Left colon (tissue), 2 donors: ENCODE measurements at places on chromosomes 1 and 21. TPM values are rescaled to one million over a fixed set of nuclear protein-coding genes. Genes with fewer than 3 reads are reported as not detected.

Gene LRRIQ3
- total RNA-seq, result 0.34 TPM

DNA sequence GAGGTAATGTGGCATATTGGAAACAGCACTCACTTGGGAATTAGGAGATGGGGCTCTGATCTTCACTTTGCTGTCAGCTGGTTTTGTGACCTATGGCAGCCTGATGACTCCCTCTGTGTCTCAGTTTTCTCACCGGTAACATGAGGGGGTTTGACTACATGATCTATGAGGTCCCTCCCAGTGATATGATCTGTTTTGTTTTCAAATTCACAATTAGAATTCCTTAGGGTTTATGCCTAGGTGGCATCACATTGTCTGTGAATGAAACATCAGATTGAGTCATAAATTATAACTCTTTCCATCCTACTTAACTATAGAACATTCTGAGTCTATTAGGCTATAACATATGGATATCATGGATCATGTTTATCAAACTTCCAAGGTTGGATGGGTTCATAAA is 386.6 kb downstream of the PTBP2 start:
- no peak for DNase-seq

GRCh38 chr1:6834366-6834765 is 49.1 kb downstream of the CAMTA1 start:
- DNase-seq, result no peak

Gene PLA2G4A
- 3.6 TPM for total RNA-seq

Gene RHOU
- total RNA-seq, result 52.0 TPM

GRCh38 chr1:110211496-110212168 is 1.5 kb downstream of the KCNC4 start:
- DNase-seq, result no peak

DNA sequence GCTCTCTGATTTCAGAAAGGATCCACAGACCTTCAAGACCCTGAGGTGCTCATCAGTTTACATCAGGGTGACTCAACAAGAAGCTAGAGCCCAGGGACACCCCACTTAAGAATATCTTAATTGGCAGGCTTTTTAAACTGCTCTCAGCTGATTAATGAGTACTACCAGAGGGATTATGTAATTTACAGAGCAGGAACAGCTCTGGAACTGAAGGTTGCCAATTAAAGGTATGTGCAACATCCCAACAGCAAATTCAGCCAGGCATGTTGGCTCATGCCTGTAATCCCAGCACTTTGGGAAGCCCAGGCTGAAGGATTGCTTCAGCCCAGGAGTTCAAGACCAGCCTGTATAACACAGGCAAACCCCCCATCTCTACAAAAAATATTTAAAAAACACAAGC is 295.7 kb downstream of the SETD4 start:
- DNase-seq, result no peak

DNA sequence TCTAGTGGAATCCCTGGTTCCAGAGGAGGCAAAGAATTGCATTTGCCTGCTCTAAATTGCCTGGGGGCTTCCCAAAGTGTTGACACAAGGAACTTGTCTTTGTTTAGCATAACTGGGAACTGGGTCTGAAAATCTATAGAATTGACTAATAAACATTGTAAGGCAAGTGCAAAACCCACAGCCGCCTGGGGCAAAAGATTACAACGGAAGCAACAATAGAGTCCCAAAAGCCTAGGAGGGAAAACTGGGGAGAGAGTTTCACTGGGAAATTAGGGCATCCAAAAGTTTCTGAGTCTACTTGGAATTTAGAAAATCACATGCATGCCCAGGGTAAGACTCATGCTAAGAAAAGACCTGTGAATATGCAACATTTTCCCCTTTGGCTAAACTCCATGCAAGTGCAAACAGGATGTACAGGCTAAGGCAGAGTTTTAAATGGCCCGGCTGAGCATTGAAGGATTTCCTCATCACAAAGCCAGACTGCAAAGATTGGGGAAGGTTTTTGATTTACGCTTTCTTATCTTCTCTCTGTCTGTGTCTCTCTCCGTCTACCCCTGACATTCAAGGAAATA is 725.3 kb upstream of the NCAM2 start:
- DNase-seq, result no peak

Gene MCOLN2
- 87.3 TPM for total RNA-seq

- DNase-seq, result no peak
These were observed 11.8 kb downstream of the MRPS6 start for GRCh38 chr21:34085129-34085528.

DNA sequence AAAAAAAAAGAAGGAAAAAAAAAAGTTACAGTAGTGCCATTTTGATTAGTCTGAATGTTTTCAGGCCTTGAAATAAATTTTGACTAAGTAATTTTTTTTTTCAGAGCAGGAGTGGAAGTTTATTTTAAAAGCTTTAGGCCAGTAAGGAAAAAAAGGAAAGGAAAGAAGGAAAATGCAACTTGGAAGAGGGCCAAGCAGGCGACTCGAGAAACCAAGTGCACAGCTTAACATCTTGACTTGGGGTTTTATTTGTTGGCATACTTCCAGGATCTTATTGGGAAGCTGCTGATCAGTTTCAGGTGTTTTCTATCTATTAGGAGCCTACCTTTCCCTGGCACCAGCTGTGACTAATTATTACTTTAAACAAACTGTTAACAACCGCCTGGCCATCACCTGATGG is 41.7 kb downstream of the ATF3 start:
- DNase-seq, result no peak

Gene LCE1A
- total RNA-seq, result not detected

DNA sequence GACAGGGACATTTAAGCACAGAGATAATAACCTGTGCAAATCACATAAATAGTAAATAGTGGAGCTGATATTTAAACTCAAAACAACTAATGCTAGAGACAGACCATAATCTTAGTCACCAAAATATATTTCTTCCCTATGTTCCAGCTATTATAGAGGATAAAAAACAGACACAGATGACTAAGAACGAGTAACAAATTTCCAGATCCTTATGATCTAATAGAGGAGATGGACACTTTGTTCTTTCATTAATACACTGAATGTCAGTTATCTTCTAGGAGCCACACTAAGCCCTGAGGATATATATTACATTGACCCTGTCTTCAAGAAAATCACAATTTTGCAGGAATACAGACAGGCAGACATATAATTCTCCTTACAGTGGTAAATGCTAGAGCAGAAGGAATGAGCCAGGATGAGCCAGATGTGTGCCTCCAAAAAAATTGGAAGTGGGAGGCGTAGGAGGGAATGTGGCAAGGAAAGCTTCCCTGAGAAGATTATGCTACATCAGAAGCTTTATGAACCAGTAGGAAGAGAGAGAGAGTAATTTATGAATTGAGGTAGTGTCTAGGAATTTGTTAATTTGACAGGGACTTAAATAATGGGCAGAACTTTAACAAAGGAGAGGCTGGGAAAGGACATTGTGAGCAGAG is 395.4 kb upstream of the BEND5 start:
- no peak for DNase-seq

Gene RSPO1
- total RNA-seq, result 0.52 TPM

Gene C4BPB
- total RNA-seq, result 20.8 TPM

DNA sequence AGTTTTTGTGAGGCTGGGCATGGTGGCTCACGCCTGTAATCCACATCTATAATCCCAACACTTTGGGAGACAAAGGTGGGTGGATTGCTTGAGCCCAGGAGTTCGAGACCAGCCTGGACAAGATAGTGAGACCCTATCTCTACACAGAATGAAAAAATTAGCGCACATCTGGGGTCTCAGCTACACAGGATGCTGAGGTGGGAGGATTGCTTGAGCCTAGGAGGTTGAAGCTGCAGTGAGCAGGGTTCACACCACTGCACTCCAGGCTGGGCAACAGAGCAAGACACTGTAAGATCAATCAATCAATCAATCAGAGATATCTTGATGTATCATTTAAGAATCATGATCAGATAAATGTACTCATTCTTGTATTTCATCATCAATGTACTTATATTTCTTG is 7.1 kb downstream of the ZYG11B start:
- no peak for DNase-seq

Gene CLDN8
- total RNA-seq, result 65.7 TPM

DNA sequence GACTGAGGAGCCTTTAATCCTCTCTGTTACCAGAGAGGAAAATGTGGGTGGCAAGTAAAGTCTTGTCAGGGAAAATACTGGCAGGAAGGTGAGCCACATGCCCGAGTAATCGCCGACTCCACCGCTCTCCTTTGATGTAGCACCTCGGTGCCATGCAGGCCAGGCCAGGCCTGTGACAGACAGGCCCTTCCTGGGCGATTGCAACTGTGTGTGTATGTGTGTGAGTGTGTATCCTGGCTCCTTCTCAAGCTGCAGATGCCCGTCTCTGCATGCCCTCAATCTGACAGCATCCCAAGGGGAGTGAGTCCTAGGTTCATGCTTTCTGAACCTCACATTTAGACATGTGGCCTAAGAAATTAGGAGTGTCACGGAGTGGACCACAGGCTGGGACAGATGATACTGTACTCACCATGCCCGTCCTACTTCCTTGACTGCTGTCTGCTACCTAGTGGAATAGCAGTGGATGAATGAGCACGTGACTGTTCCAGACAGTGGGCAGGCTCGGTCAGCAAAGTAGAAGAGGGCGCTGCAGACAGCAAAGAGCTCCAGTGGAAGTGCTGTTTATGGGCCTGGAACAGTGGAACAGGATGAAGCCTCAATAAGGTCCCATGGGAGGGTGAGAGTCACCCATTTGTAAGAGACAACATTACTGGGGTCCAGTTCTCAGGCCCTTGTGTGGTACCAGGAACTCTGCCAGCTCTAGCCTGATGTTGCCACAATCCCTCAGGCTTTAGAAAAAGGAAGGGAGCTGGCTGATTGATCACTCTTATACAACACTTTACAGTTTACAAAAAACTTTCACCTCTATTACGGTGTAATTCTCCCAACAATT is 25.3 kb downstream of the SERTAD4 start:
- no peak for DNase-seq

GRCh38 chr1:203282720-203283542 is 22.4 kb upstream of the BTG2 start:
- DNase-seq, result no peak

DNA sequence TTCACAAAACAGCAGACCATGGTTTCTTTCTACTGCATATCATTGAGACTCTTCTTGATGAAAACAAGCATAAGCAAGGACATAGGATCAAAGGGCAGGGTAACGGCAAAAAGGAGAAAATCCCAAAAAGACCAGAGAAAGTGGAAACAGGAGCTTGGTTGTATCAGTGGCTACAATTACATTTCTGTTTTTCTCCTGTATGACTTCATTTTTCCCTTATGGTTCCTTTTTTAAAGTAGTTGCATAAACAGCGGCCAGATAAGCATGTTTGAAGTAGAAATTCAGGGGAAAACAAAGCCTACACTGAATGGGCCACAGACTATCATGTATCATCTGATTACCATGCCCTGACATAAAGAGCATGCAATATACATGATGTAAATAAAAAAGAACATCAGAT is 4.6 kb downstream of the EGLN1 start:
- DNase-seq, result no peak

- no peak for DNase-seq
These were observed 195.8 kb upstream of the PKN2 start for GRCh38 chr1:88488237-88488636.

DNA sequence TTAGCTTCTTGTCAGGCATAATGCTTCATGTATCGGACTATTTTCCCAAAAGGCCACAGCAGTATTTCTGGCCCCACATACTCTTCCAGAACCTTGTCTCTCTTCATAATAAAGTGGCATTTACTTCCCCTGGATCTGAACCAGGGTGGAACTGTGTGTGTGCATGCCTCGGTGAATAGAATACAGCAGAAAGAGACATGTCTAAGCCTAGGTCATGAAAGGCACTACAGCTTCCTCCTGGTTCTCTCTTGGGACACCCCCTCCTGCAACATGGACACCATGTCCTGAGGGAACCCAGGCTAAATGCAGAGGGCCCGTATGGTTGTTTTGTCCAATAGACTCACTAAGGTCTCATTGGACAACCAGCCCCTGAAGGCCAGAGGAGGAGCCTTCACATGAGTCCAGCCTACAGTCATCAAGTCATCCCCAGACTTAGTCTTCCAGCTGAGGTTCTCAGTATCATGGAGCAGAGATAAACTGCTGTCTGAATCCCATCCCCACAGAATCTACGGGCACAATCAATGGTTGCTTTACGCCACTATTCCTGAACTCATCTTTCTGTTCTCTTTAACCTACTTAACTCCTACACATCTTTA is 35.0 kb downstream of the USP24 start:
- DNase-seq, result no peak

GRCh38 chr1:78053498-78053897 is 7.7 kb downstream of the GIPC2 start:
- DNase-seq, result no peak

GRCh38 chr1:63789856-63790605 is 16.2 kb downstream of the ROR1 start:
- DNase-seq, result no peak

Gene TMEM125
- 52.4 TPM for total RNA-seq

DNA sequence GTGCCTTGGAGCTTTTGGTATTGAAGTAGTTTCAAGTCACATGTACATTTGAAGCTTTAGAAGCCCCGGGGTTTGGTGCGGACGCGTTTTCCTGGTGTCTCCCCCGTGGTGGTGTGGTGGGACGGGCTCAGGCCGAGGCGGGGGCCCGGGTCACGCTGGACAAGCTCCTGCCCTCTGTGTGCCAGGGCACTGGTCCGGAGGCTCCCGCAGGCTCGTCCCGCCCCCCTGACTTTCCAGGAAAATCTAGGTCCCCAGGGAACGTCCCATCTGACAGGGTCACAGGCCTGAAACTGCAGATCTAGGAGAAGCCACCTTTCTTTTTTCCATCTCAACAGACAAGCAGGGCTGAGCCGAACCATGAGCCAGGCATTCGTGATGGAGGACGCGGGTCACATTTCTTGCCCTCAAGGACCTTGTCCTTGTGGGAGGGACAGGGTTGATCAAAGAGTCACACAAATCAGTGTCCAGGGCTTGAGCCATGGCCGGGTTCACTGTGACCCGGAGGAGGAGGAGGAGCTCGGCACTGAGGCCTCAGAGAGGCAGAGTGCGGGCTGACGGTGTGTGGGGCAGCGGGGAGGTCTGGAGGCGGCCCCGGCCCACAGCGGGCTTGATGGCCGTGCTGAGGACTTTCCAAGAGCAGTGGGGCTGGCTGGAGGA is 1.6 kb downstream of the DMRTB1 start:
- no peak for DNase-seq

- DNase-seq, result no peak
These were observed 25.6 kb upstream of the TMCO2 start for GRCh38 chr1:40221977-40222772.

DNA sequence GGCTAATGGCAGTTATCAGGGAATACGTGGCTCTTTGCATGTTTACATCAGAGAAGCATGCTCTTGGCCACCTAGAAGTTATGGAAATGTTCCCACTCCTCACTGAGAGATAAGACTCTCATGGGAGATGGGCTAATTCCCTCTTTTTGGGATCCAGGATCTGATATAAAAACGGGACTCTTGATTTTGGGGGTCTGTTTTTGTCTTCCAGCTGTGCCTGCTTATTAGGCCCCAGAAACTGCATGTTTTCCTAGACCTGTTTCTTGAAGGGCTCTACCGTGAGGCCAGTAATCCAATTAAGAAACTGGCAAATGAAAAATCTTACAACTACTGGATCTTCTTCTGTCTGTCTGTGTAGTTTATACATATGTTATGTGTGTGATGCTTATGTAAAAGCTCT is 47.0 kb upstream of the PTCH2 start:
- no peak for DNase-seq

Gene SELP
- total RNA-seq, result 3.0 TPM

Gene FAM163A
- 0.61 TPM for total RNA-seq

Gene ZNF695
- 1.7 TPM for total RNA-seq

- no peak for DNase-seq
These were observed 122.4 kb downstream of the CDC7 start for GRCh38 chr1:91623020-91623419.
